ENCODE measurements at places on chromosomes 3 and 15. TPM values are rescaled to one million over a fixed set of nuclear protein-coding genes. Genes with fewer than 3 reads are reported as not detected.

GRCh38 chr3:162699291-162699690 is 1202.7 kb downstream of the OTOL1 start:
- DNase-seq, result no peak

DNA sequence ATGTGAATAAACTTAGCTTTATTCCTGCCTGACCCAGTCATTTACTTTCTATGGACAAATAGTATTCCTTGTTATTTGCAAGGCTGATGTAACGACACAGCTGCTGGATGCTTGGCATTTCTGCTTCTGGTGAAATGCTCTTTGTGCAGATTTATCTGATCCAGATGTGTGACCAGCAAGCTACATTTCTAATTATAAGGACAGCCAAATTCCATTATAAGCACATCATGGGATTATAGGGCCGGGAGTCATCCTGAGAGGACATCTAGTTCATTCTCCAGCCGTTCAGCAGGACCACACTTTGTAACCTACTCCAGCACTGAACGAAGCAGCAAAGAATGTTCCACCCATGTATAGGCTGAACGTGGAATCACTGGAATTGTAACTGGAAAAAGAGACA is 42.9 kb downstream of the FNDC3B start:
- DNase-seq, result peak; percentile 96

- DNase-seq, result no peak
Observed at GRCh38 chr3:184647405-184647936, 64.4 kb downstream of the MAGEF1 start.

GRCh38 chr3:30440147-30440604 is 166.2 kb upstream of the TGFBR2 start:
- DNase-seq, result no peak

DNA sequence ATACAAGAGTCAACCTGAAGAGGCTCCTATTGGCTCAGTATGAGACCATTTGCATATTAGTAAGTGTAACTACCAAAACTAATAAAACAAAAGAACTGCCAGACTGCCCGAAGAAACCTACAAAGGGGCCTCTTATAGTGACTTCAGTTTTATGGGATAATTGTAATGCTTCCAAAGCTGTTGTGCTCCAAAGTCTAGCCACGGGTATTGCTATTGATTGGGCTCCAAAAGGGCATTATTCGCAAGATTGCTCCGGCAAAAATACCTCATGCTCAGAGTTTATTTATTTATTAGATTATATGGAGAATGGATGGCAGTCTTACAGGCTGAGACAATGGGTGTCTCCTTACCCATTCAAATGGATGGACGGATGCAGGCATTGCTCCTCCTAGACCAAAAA is 11.4 kb downstream of the RPL22L1 start:
- no peak for DNase-seq

Gene TMEM43
- 98.9 TPM for total RNA-seq

GRCh38 chr3:100865442-100865841 is 127.8 kb downstream of the ABI3BP start:
- no peak for DNase-seq

DNA sequence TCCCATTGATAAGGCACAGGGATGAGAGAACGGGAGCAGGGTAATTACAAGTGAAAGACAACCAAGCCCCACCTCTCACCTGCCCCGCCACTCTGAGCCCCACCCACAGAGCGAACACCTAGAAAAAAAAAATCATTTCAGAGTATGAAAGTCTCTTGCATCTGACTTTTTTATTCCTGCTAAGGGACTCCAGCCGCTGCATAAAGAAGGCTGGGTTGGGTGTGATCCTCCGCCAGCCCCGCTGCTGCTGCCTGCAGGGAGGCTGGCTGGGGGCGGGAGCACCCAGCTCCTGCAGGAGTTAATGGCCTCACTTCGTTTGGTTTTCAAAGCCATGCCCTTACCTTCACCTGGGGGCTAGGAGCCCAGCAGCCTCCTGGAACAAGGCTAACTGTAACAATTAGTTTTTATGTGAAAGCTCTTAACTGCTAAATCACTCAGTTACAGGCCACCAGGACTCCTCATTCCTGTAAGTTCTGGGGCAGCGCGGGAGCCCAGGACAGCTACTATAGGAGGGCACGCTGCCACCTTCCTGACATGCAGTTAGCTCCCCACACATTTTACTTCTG is 78.0 kb upstream of the SNRPA1 start:
- DNase-seq, result no peak

- peak; percentile 80 for DNase-seq
Observed at GRCh38 chr3:128619146-128619890, 31.3 kb downstream of the RPN1 start.

Gene OCA2
- total RNA-seq, result under 0.01 TPM

- DNase-seq, result no peak
Observed at GRCh38 chr3:146088840-146089239, 72.1 kb downstream of the PLOD2 start.

Gene ZIC1
- not detected for total RNA-seq

DNA sequence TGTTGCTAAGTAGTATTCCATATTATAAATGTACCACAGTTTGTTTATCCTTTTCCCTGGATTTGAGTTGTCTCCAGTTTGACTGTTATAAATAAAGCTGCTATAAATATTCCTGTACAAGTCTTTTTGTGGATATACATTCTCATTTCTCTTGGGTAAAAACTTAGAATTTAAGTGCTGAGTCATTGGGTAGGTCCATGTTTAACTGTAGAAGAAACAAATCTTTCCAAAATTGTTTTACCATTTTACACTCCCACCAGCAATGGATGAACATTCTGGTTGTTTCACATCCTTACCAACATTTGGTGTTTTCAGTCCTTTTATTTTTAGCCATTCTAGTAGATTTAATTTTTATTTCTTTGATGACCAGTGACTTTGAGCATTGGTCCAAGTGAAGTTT is 74.0 kb upstream of the TNFAIP8L3 start:
- no peak for DNase-seq

Gene DLEC1
- total RNA-seq, result not detected

DNA sequence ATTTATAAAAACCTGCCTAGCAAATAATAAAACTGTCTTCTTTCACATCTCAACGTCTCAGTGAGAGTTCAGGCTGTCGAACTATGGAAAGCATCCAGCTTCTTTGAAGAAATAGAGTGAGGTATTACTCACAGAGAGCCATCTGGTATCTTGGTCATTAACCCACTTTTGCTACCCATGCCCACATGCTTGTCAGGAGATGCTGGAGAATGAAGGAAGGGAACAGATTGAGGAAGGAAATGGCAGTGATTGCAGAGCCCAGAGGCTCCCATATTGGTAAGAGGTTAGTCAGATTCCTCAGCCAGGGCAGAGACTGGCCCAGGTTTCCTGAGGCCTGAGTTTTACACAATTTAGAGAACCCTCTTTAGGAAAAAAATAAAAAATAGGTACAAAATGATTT is 119.1 kb downstream of the B3GALNT1 start:
- no peak for DNase-seq

DNA sequence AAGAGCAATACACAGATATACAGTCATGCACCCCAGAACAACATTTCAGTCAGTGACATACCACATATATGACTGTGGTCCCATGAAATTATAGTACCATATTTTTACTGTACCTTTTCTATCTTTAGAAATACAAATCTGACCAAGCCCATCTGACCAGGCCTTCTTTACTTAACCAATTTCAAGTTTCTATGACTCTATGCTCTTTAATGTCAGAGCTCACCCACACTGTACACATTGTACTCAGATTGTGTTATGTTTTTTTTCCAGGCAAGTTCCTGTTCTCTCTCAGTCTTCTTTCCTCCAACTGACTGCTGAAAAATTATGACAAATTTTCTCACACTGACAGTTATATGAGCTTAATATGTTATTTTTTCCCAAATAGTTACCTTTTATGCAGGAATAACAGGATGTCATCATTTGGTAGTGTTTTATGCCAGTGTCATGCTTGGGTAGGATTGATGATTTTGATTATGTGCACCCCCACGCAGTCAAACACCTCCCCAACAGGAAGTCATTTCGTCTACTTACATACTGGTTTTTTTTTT is 8.0 kb upstream of the CBLB start:
- no peak for DNase-seq

Gene STAC
- total RNA-seq, result 0.32 TPM

GRCh38 chr3:116188231-116188785 is 257.0 kb downstream of the LSAMP start:
- peak; percentile 4 for DNase-seq

Gene MAPKAPK3
- 26.7 TPM for total RNA-seq

GRCh38 chr15:63080634-63081250 is 38.2 kb downstream of the TPM1 start:
- DNase-seq, result no peak

GRCh38 chr15:99058421-99058870 is 46.4 kb upstream of the SYNM start:
- DNase-seq, result no peak

DNA sequence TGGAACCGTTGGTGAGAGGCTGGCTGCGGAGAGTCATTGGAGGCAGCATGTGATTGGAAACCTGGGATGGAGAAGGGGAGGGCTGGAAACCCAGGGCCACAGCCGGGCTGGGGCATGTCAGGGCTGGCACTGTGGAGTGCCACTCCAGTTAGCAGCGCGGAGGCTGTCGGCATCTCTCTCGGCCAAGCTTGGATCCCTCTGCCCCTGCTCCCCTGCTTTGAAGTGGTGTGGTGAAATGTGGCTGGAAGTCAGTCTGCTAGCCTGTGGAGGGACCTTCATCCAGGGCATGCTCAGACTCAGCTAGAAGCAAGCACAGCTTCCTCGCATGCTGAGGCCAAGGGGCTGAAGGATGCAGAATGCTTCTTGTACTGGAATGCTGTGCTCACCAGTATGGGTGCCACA is 13.5 kb downstream of the SLCO3A1 start:
- no peak for DNase-seq

Gene PLA2G4E
- not detected for total RNA-seq

DNA sequence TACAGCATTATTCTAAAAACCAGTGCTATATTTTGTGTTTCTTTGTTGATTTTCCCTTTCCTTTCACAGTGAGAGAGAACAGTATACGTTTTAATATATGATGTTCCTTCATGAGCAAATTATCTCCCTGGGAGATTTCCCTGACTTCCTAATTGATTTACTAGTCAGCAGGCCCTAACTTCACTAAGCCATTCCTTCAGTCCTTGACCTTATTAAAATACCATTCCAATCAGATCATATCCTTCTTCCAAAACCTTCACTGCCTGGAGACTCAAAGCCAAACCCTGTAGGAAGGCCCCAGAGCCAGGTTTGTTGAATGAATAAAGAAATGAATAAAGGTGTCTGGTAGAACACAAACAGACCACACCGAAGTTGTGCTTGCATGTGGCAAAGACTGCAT is 43.8 kb upstream of the ARHGEF3 start:
- DNase-seq, result peak; percentile 79

Gene FETUB
- total RNA-seq, result not detected

DNA sequence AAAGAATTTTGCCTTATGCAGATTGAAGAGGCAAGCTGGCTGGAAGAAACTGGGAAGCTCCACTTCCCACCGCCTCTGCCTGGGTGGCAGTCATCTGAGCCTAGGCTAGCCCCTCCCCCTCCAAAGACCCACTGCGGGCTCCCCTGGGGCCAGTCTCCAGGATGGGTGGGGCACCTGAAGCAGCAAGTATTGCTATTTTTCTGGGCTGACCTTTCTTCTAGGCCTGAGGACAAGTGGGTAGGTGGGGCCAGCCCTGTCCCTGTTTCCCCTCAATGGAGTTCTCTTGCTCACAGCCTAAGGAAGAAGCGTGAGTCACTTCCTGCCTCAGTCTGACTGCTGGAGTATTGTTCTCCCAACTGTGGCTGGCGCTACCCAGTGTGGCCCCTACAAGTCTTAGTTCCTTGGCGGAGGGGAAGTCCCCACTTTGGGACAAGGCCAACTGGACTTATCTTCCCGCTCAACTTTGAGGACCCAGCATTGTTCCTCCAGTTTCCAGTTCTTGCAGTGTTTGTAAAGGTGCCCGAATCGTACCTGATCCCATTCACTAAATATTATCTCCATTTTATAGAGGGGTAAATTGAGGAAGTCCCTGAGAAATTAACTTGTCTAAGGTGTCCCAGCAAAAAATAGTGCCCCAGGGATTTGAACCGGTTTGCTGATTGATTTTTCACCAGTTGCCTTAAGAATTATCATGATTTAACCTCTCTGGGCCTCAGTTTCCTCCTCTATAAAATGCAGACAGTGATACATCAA is 1.4 kb downstream of the FURIN start:
- DNase-seq, result peak; percentile 87

Gene NR1I2
- total RNA-seq, result under 0.01 TPM

DNA sequence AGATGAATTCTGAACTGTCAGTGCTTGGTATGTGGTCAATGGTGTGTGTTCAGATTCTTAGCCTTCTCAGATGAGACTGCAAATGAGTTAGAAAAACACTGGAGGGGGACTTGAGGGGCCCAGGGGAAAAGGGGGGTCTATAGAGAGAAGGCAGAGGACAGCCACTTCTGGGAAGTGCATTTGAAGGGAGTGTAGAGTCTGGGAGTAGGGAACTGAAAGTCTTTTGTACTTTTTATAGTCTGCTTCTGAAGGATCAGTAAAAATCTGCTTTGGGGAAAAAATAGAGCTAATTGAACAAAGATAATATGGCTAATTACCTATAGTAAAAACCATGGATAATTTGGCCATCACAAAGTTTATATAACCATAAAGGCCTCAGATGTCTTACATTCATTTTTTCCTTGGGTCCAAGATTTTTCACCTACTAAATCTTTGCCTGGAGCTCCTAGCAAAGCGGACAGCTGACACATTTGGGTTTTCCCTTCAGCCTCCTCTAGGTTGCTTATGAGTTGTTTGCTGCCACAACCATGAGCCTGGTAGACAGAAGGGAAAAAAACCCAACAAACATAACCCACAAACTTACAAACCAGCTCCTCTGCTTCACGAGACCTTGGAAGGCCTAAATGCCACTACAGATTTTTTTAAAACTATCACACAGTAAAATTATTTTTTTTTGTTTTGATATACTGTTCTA is 48.8 kb downstream of the CD86 start:
- DNase-seq, result no peak

Gene C2CD4B
- total RNA-seq, result not detected

DNA sequence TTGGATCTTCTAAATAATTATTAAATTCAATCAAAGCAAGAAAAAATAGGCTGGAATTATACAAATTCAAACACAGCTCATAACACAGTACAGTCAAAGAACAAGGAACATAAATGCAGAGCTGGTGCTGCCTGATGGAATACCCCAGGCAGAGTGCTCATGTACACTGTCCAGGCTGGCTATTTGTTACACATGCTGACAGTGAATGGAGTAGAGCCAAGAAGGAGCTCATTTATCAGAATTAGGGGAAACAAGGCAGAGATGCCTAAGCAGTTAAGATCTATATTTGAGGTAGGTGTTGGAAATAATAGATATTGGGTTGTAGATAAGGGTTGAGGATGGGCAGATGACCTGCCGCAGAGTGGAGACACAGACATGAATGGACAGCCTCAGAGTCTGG is 788.2 kb upstream of the ARPP21 start:
- DNase-seq, result no peak

Gene TYRO3
- total RNA-seq, result 14.5 TPM

- DNase-seq, result peak; percentile 54
Observed at GRCh38 chr15:52039925-52040781, 21.1 kb downstream of the MAPK6 start.

Gene IL16
- 0.32 TPM for total RNA-seq

- no peak for DNase-seq
Observed at GRCh38 chr15:50192926-50193620, 11.1 kb downstream of the SLC27A2 start.
